Small intestine (tissue), 16 donors: ENCODE measurements at places on chromosomes 2 and 18. TPM values are rescaled to one million over a fixed set of nuclear protein-coding genes. Genes with fewer than 3 reads are reported as not detected.

FAM237A gene
- not detected for polyA plus RNA-seq

EIPR1 gene
- 16.8 TPM for polyA plus RNA-seq

KIAA2012 gene
- polyA plus RNA-seq = not detected

RHOB gene
- polyA plus RNA-seq = 63.1 TPM

GRCh38 chr2:9497017-9497416 is 22.7 kb downstream of the IAH1 start:
- DNase-seq = peak; percentile 39

BCL11A gene
- polyA plus RNA-seq = 2.2 TPM

FAHD2B gene
- 1.9 TPM for polyA plus RNA-seq

GRCh38 chr18:76610933-76611749 is 116.1 kb upstream of the ZNF516 start:
- DNase-seq = no peak

DNA sequence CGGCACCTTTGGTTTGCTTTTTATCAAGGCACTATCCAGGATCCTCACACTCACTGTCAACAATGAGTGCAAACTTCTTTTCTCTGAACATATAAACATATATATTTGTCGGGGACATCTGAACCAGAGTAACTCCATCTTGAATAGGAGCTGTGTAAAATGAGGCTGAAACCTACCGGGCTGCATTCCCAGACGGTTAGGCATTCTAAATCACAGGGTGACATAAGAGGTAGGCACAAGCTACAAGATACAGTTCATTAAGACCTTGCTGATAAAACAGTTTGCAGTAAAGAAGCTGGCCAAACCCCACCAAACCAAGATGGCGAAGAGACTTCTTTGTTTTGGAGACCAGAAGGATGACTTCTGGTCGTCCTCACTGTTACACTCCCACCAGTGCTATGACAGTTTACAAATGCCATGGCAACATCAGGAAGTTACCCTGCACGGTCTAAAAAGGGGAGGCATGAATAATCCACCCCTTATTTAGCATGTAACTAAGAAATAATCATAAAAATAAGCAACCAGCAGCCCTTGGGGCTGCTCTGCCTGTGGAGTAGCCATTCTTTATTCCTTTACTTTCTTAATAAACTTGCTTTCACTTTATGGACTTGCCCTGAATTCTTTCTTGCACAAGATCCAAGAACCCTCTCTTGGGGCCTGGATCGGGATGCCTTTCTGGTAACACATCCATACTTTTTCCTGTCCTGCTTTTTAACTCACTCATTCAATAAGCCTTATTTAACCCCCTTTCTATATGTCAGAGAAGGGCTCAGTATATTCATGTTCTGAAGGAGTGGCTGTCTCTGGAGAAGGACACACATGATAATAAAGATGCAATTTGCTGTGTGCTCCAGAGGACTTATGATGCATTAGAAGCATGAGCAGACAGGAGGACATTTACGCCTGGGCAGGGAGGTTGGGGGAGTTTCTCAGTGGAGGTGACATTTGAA is 65.4 kb downstream of the TACR1 start:
- DNase-seq = no peak
